ENCODE measurements at places on chromosomes 11 and 22.
A peak's percentile ranks its signal among the peaks of the same experiment; 100 is the strongest.

- DNase-seq: peak; percentile 3
Measured at GRCh38 chr22:30178181-30179126, 68.1 kb downstream of the LIF start.

- DNase-seq: no peak
Measured at GRCh38 chr22:30267382-30268302, 991 bp upstream of the OSM start.

GRCh38 chr11:73889019-73889418 is 12.2 kb downstream of the PAAF1 start:
- DNase-seq: no peak

- peak; percentile 25 for DNase-seq
Measured at GRCh38 chr11:60699284-60699691, at the start of gene MS4A8. MS4A8 (plus strand) TSS chr11:60699612; CDS start chr11:60700861, 1,249 bp downstream.

DNA sequence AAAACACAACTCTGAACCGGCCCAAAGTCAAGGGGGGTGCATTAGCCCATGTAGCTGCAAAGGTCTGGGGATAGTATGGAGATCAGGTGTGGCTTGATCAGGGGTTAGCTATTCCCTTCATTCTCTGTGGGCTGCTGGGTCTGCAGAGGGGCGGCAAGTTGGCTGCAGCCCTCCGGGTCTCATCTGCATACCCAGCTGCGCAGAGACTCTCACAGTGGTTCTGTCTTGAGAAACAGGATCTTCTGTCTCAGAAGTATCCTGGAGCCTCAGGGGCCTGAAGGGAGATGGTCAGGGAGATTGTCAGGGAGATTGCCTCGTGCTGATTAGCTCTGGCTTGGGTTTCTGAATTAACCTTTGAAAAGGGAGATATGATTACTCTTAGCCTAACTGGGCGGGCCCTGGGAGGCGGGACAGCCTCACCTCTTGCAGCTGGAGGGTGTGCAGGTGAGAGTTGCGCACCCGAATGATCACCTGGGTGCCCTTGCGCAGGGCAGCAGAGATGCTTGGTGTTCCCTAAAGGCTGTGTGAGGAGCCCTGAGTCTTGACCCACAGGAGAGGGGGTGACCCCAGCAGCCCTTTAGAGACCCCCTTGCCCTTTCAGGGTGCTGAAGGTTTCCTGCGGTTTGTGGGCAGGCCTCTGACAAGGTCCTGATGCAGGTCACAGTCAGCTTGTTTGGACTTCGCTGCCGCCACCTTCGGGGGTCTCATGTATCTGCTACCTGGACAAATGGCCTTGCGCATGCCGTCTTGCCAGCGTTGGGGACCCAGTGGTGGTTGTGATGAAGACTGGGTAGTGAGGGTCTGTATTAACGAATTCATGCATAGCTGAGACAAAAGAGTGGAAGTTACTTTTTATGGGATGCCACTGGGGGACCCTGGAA is 7.3 kb downstream of the ARHGAP8 start:
- DNase-seq: no peak

DNA sequence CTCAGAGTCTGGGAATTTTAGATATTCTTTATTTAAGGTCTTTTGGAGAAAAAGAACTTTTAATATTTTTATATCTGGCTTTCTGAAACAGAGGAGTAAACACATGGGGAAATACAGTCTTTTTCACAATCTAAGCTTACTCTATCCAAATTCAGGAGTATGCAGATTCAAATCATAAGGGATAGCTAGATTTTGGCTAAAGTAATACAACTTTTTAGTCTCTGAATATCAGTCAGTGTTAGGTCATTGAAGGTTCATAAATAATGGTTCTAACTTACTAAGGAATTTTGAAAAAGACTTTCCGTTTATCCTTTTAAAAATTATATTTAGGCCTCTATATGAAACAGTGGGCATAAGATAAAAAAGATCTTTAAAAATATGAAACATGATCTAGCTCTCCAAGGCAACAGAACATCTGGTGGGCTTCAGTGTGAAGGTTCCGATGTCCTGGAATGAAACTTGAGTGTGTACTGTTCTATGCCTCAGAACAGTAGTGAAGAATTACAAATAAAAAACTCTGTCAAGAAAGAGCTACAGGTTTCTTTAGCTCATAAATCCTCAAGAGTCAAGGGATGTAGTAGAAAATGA is 165.2 kb upstream of the PDGFD start:
- no peak for DNase-seq

DNA sequence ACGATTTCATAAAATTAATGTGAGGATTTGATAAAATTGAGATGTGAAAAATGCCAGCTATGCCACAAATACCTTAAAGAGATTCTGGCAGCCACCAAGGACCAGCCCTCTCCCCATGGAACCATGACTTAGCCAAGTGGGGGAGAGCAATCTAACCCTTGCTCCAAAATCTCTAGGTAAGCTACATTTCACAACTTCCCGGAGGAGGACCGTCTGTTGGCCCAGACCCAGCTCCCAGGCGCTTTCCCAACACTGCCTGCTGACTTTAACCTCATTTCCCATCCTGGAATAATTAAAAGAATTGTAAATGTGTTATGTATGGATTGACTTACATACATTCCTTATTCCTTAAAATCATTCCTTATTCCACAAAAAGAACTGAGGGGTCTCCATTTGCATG is 47.5 kb upstream of the TENM4 start:
- no peak for DNase-seq

GRCh38 chr11:128552783-128553661 is 34.3 kb downstream of the ETS1 start:
- DNase-seq: no peak

DNA sequence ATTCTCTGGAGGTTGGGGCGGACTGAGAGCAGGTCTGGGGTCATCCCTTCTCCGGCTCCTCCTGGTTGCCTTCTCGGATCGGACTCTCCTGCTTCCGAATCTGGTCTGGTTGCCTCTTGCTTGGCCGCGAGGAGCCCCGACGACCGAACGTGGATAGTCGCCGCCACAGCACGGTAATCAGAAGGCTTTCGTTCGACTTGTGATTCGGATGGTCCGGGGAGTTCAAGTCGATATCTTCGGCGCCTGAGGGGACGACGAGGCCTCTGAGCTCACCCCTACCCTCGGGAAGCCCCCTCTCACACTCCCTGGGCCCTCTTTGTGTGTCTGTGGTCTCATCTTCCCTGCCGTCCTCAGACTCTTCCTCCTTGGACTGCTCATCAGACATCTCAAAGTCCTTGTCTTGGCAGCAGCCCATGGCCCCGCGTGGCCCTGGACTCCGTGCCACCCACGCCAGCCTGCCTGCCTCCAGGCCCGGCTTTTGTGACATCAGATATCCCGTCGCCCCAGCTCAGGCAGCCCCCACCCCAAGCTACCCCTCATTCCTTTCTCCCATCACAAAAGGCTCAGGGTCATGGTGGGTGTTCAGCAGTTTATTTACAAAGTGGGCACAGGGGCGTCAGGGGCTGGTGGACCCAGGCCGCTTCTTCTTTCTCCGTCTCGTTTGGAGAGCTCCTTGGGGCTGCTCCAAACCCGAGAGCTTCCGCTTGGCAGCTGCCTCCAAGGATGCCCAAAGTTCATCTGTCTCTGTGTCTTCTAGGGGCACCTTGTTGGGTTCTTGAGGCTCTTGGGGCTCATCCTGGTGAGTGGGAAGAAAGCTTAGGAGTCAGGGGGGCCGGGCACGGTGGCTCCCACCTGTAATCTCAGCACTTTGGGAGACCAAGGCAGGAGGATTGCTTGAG is at the start of gene TEX54:
Gene TEX54 (minus strand): TSS at position 506 of the 899 bp plus-strand sequence.
- no peak for DNase-seq

GRCh38 chr11:125315079-125315740 is 150.7 kb downstream of the PKNOX2 start:
- DNase-seq: no peak

GRCh38 chr11:120950880-120951279 is 73.0 kb upstream of the TBCEL start:
- DNase-seq: no peak
